Sigmoid colon (tissue), 7 donors: ENCODE measurements at places on chromosomes 11 and 22. TPM values are rescaled to one million over a fixed set of nuclear protein-coding genes. Genes with fewer than 3 reads are reported as not detected.
A peak's percentile ranks its signal among the peaks of the same experiment; 100 is the strongest.

DNA sequence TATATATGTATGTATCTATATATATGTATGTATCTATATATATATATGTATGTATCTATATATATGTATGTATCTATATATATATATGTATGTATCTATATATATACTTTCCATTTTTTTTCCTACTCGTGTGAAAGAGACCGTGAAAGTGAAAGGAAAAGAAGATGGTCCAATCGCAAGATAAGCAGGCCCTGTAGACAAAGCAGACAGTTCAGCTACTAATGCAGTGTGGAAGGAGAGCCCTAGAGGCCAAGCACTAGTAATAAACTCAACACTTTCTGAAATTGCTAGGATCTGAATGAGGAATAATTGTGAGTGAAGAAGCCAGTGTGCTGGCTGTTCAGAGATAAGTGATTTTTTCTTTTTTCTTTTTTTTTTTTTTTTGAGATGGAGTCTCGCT, 47.2 kb downstream of the MCHR1 start:
- no peak overlapping the region for H3K27ac ChIP-seq
- H3K36me3 ChIP-seq, result no peaks in the 10 kb centered on the region
- peaks cover 5% of the 10 kb centered on the region for H3K4me1 ChIP-seq
- no peak overlapping the region for H3K4me3 ChIP-seq

NLRP6 gene
- 0.33 TPM for total RNA-seq

MMP10 gene
- not detected for total RNA-seq

DNA sequence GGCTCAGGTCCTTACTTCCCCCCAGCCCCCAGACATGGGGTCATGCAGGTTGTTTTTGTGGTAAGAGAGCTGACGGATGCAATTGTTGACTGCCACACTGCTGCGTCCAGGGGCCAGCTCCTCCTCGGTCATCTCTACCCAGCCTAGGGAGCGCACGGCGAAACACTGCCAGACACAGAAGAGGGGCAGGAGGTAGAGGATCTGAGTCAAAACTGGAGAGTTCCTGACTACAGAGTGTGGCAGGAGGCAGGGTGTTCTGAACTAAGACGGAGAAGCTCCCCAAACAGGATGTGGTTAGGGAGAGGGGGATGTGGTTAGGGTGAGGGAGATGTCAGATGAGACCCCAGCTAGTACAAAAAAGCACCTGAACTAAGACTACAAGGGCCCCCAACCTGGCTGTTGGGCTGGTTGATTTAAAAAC, 12.3 kb downstream of the SMPD1 start:
- no peak for DNase-seq
- H3K4me1 ChIP-seq, result peaks cover 27% of the 10 kb centered on the region
- H3K27me3 ChIP-seq, result no peaks in the 10 kb centered on the region
- H3K4me3 ChIP-seq, result no peak overlapping the region
- peaks cover 55% of the 10 kb centered on the region for H3K36me3 ChIP-seq

- DNase-seq, result no peak
- H3K27ac ChIP-seq, result peak overlapping the region; percentile 59
- no peaks in the 10 kb centered on the region for H3K36me3 ChIP-seq
- no peak overlapping the region for H3K4me3 ChIP-seq
Observed at GRCh38 chr22:27135031-27135981, 477.9 kb downstream of the MIAT start.

CDC42EP2 gene
- 29.1 TPM for total RNA-seq

DNA sequence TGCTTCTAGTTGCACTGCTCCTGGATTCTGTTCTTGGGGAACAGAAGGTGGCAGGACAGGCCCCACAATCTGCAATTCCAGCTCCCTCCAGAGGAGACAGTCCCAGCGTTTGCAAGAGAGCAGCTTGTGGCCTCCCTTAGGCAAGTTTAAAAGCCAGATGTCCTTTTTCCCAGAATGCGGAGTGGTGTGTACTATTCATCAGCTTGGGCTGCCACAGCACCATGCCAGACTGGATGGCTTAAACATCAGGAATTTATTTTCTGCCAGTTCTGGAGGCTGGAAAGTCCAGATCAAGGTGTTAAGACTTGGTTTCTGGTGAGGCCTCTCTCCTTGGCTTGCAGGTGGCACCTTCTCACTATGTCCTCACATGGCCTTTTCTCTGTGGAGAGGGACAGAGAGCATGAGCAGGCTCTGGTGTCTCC, 11.7 kb downstream of the MIAT start:
- H3K36me3 ChIP-seq, result no peaks in the 10 kb centered on the region
- H3K27ac ChIP-seq, result no peak overlapping the region
- no peaks in the 10 kb centered on the region for H3K4me1 ChIP-seq
- no peak for DNase-seq

- no peaks in the 10 kb centered on the region for H3K4me1 ChIP-seq
- DNase-seq, result no peak
- H3K27me3 ChIP-seq, result no peaks in the 10 kb centered on the region
- no peaks in the 10 kb centered on the region for H3K36me3 ChIP-seq
Observed at GRCh38 chr11:18739685-18740084, 13.7 kb upstream of the IGSF22 start.

- peaks cover 38% of the 10 kb centered on the region for H3K4me1 ChIP-seq
- no peaks in the 10 kb centered on the region for H3K36me3 ChIP-seq
- peak overlapping the region; percentile 99 for H3K27ac ChIP-seq
- no peak for DNase-seq
- H3K4me3 ChIP-seq, result no peak overlapping the region
Observed at GRCh38 chr11:6321961-6322362, 1.7 kb upstream of the CAVIN3 start.

GRCh38 chr11:93407777-93408401, 77.3 kb downstream of the DEUP1 start:
- no peaks in the 10 kb centered on the region for H3K36me3 ChIP-seq
- H3K4me3 ChIP-seq, result no peak overlapping the region
- DNase-seq, result no peak
- H3K4me1 ChIP-seq, result no peaks in the 10 kb centered on the region
- no peaks in the 10 kb centered on the region for H3K27me3 ChIP-seq

GRCh38 chr11:17449158-17449557, 27.5 kb downstream of the ABCC8 start:
- DNase-seq, result no peak
- no peaks in the 10 kb centered on the region for H3K36me3 ChIP-seq
- no peak overlapping the region for H3K27ac ChIP-seq
- H3K27me3 ChIP-seq, result no peaks in the 10 kb centered on the region
- no peaks in the 10 kb centered on the region for H3K4me1 ChIP-seq
- H3K4me3 ChIP-seq, result no peak overlapping the region

- H3K27me3 ChIP-seq, result no peaks in the 10 kb centered on the region
- DNase-seq, result no peak
Observed at GRCh38 chr22:22527312-22527711, 7.2 kb upstream of the ZNF280A start.

RAPSN gene
- 0.36 TPM for total RNA-seq

DNA sequence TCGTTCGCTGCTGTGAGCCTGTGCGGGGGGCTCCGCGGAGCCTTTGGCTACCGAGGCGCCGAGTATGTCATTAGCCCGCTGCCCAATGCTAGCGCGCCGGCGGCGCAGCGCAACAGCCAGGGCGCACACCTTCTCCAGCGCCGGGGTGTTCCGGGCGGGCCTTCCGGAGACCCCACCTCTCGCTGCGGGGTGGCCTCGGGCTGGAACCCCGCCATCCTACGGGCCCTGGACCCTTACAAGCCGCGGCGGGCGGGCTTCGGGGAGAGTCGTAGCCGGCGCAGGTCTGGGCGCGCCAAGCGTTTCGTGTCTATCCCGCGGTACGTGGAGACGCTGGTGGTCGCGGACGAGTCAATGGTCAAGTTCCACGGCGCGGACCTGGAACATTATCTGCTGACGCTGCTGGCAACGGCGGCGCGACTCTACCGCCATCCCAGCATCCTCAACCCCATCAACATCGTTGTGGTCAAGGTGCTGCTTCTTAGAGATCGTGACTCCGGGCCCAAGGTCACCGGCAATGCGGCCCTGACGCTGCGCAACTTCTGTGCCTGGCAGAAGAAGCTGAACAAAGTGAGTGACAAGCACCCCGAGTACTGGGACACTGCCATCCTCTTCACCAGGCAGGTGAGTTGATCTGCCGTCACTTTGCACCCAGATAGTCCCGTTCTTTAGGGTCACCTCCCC, 1.0 kb downstream of the ADAMTS15 start:
- peak overlapping the region; percentile 78 for H3K27ac ChIP-seq
- no peak for DNase-seq
- peak overlapping the region; percentile 39 for H3K4me3 ChIP-seq
- H3K36me3 ChIP-seq, result no peaks in the 10 kb centered on the region
- peaks cover 13% of the 10 kb centered on the region for H3K27me3 ChIP-seq

FOLR1 gene
- 0.71 TPM for total RNA-seq

- H3K36me3 ChIP-seq, result no peaks in the 10 kb centered on the region
- no peak for DNase-seq
- H3K4me3 ChIP-seq, result no peak overlapping the region
- no peak overlapping the region for H3K27ac ChIP-seq
Observed at GRCh38 chr11:11691296-11692151, 69.7 kb upstream of the GALNT18 start.

- no peaks in the 10 kb centered on the region for H3K36me3 ChIP-seq
- no peak for DNase-seq
- H3K4me1 ChIP-seq, result peaks cover 8% of the 10 kb centered on the region
- H3K27ac ChIP-seq, result no peak overlapping the region
Observed at GRCh38 chr22:38608992-38609750, 39.2 kb upstream of the DMC1 start.

- DNase-seq, result no peak
- no peak overlapping the region for H3K4me3 ChIP-seq
- H3K36me3 ChIP-seq, result peaks cover 28% of the 10 kb centered on the region
- peak overlapping the region; percentile 89 for H3K27ac ChIP-seq
- H3K27me3 ChIP-seq, result no peaks in the 10 kb centered on the region
Observed at GRCh38 chr11:75398906-75399305, 412 bp upstream of the RPS3 start.

DNA sequence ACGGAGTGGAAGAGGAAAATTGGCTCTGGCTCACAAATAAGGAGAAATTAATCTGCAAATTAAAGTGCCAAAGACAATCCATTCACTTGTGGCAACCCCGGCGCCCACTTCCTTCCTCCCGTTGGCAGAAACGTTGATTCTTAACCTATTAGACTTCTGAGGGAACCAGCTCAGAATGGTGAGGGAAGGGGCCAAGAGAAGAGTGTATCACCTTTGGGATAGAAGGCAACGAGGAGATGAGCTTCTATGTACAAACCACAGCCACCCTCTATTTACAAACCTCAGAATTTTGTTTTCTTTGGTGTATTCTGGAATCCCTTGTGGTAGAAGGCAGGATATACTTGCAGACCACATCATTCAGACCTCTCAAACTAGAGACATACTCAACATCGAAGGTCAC, 1.1 kb downstream of the MB start:
- no peaks in the 10 kb centered on the region for H3K27me3 ChIP-seq
- H3K4me1 ChIP-seq, result peaks cover 20% of the 10 kb centered on the region
- DNase-seq, result no peak
- H3K36me3 ChIP-seq, result no peaks in the 10 kb centered on the region
- no peak overlapping the region for H3K4me3 ChIP-seq

GRCh38 chr11:87391496-87391895, 353.8 kb downstream of the TMEM135 start:
- H3K27ac ChIP-seq, result no peak overlapping the region
- no peak overlapping the region for H3K4me3 ChIP-seq
- no peaks in the 10 kb centered on the region for H3K4me1 ChIP-seq
- H3K27me3 ChIP-seq, result no peaks in the 10 kb centered on the region
- DNase-seq, result no peak

DNA sequence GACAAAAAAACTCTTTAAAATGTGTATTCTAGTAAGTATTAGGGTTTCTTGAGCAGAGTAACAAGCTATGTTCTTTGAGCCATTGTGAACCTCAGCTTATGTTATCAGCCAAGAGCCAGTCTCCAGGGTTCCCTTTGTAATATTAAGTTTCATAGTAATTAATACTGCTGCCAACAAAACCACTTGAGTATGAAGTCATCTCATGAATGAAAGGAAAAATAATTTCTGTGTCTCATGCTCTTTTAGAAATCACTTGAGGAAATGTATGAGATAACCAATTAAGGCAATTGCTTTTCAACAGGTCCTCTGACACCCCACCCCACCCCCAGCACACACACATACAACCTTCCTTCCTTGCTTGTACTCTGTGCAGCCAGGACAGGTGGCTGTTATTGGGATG, 59.9 kb downstream of the BBOX1 start:
- H3K4me3 ChIP-seq, result no peak overlapping the region
- no peaks in the 10 kb centered on the region for H3K4me1 ChIP-seq
- DNase-seq, result no peak
- no peaks in the 10 kb centered on the region for H3K27me3 ChIP-seq

CALCA gene
- 0.66 TPM for total RNA-seq

NECTIN1 gene
- 1.1 TPM for total RNA-seq

SERHL2 gene
- 2.8 TPM for total RNA-seq

- H3K27ac ChIP-seq, result peak overlapping the region; percentile 64
- H3K4me1 ChIP-seq, result peaks cover 35% of the 10 kb centered on the region
- H3K4me3 ChIP-seq, result no peak overlapping the region
- no peaks in the 10 kb centered on the region for H3K36me3 ChIP-seq
Observed at GRCh38 chr22:44273175-44273574, 39.6 kb downstream of the SHISAL1 start.

- no peaks in the 10 kb centered on the region for H3K4me1 ChIP-seq
- no peak overlapping the region for H3K4me3 ChIP-seq
- no peak for DNase-seq
- H3K27me3 ChIP-seq, result no peaks in the 10 kb centered on the region
Observed at GRCh38 chr11:40306938-40307548, 1152.4 kb downstream of the LRRC4C start.

GRCh38 chr22:27575348-27575747, 226.2 kb downstream of the MN1 start:
- no peak overlapping the region for H3K4me3 ChIP-seq
- H3K27ac ChIP-seq, result no peak overlapping the region
- H3K36me3 ChIP-seq, result no peaks in the 10 kb centered on the region
- H3K4me1 ChIP-seq, result no peaks in the 10 kb centered on the region

MRE11 gene
- 26.6 TPM for total RNA-seq
